ENCODE measurements at places on chromosomes 1 and 21. TPM values are rescaled to one million over a fixed set of nuclear protein-coding genes. Genes with fewer than 3 reads are reported as not detected.

The ARHGEF16 gene
- total RNA-seq, result 1.6 TPM

The TAS1R3 gene
- 0.19 TPM for total RNA-seq

The ACTL8 gene
- not detected for total RNA-seq

The MYBPH gene
- 0.22 TPM for total RNA-seq

The CLCA1 gene
- total RNA-seq, result 0.29 TPM

The ANGPTL1 gene
- total RNA-seq, result 23.4 TPM

The TAS1R1 gene
- total RNA-seq, result not detected

The TTC22 gene
- total RNA-seq, result not detected

The SUSD4 gene
- not detected for total RNA-seq

DNA sequence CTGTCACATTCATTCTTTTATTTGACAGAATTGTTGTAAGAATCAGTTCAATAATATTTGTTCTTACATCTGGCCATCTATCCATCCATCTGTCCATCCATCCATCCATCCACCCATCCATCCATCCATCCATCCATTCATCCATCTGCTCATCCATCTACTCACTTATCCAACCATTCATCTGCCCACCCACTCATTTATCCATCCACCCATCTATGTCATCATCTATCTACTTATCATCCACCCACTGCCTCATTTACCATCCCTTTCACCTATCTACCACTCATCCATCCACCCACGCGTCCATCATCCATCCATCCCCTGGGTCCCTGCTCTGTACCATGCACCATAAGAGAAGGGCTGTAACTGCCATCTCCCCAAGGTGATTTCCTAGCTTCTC is 134.1 kb downstream of the FOXD2 start:
- DNase-seq, result no peak

- DNase-seq, result no peak
These were observed 59.9 kb upstream of the NHLH2 start for GRCh38 chr1:115900856-115901255.

DNA sequence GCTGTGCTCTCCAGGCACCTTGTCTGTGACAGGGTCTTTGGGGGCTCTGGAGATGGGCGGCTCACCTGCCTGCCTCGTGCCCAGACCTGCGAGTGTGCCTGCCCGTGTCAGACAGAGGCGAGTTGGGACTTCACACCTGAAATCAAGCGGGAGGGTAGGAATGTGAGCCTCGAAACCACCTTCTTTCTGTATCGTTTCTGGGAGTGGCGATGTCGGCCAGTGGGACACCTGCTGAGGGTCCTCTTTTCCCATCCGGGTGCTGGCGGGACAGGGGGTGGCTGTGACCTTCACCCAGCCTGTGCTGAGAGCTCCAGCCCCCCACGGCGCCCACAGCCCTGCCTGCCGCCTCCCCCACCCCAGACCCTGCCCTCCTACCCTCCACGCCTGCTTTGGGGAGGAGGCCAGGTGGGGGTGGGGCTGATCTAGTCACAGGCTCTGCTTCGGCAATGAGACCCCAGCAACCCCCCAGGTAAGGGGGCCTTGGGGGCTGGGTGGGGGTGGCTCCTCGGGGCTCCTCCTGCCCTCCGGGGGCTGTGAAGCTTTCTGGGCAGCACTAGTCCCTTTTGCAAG is 15.6 kb upstream of the FAAP20 start:
- DNase-seq, result no peak

DNA sequence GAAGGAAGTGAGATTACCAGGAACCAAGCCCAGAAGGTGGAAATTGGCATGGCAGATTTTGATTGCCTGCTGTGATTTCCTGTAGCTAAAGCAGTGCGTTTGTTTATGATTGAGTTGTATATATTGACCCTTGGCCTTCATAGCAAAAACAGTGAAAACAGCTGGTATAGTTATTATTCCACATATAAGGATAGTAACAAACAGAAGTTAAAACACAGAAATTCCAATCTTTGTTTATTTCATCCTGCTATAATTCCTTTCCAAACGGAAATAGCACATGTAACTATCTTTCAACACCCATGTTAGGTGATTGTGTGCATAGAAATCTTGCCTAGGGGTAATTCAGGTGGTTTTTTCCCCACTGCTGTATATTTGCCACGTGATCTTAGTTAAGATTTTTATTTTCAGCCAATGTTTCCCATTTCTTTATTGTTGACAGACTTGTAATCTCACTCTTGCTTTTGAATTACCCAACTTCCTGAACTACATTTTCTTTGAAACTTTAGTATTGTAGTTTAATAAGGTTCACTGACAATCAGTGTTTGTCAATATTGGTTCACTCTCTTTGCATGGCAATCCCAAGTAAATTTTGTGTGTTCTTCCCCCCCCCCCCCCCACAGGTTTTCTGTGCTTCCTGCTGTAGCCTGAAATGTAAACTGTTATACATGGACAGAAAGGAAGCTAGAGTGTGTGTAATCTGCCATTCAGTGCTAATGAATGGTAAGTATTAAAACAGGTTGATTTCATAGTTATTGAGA is 102.7 kb downstream of the CC2D1B start:
- DNase-seq, result no peak

DNA sequence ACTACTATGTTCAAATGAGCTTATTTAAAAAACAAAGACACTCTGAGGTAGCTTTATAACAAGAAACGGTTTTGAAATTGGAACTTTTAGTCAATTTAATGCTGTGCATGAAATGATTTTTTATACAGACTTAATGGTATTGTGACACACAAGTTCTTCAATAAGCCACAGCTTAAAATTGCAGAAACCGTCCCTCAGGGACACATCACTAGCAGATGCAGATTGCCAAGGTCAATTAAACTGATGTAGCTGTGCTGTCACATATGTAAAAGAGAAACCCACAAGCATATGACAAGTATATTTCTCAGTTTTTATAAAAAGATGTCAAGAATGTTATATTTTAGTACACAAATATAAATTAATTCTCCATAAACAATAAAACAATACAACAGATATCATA is 366.9 kb downstream of the DPYD start:
- no peak for DNase-seq

DNA sequence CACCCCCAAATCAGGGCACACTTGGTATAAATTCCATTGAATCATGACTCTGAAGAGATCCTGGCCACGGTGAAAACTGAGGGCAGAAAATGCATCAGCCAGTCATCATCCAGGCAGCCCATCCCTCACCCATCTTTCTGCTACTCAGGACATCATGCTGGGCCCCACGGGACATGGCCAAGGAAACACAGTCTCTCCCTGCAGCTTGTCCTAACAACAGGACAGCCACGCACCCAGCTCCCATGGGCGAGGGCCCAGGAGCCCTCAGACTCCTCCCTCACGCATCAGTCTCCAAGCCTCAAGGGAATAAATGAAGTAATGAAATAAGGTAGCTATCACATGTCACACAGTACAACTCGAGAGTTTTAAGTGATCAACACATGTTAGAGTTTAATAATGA is 37.8 kb downstream of the ELK4 start:
- DNase-seq, result peak; percentile 57

- no peak for DNase-seq
These were observed 25.3 kb upstream of the RRP15 start for GRCh38 chr1:218259800-218260199.

- DNase-seq, result no peak
These were observed 24.5 kb downstream of the PLEKHM2 start for GRCh38 chr1:15708486-15709137.

- no peak for DNase-seq
These were observed 421.3 kb upstream of the ADGRL2 start for GRCh38 chr1:81379430-81379829.

DNA sequence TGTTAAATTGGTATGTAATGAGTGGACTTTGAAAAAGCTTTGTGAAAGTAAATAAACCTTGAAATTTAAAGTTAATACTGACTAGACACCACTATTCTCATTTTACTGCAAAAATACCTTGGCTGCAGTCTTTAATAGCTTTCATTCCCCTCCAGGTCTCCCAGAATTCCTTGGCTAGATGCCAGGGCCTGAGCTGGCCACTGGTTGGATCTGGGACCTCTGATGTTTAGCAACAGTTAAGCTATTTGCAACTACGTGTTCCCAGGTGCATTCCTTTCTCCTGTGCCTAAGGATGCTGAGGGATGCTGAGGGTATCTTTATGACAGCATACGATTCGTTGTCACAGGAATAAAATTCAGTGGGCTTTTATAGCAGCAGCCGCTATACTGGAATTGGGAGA is 938.7 kb downstream of the TTLL7 start:
- no peak for DNase-seq

DNA sequence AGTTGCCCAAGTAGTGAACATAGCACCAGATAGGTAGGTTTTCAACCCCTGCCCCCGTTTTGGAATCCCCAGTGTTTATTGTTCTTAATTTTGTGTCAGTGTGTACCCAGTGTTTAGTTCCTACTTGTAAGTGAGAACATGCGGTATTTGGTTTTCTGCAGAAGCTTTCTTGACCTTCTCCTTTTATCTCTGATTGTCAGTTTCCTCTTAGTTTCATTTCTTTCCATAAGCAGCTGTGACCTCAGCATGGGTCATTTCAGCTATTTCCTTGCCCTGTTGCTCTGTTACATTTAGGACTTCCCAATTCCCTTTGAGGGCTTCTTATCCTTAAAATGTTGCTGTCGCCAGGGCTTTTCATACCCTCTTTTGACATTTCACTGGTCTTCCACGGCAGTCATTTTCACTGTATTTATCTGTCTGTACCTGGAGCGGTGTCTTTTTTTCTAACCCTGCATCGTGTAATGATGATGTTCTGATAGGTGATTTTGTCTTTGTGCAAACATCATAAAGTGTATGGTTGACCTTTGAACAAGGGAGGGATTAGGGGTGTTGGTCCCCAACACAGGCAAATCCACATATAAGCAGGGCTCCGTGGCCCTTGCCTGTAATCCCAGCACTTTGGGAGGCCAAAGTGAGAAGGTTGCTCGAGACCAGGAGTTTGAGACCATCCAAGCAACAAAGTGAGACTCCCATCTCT is 15.0 kb downstream of the ITSN1 start:
- no peak for DNase-seq

DNA sequence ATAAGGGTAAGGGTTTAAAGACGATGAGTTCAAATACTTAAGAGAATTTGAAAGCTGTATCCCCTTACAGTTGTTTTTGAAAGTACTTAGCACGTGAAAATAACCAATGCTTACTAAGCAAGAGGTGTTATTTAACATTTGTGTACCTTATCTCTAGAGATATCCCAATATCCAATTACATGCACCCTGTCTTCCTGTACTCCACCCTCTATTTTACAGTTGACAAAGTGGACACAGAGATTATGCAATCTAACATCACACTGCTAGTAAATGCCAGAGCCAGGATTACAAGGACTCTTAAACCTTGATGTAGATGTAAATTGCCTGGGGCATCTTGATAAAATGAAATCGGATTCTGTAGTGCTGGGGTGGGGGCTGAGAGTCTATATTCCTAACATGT is 72.0 kb downstream of the GDAP2 start:
- no peak for DNase-seq

DNA sequence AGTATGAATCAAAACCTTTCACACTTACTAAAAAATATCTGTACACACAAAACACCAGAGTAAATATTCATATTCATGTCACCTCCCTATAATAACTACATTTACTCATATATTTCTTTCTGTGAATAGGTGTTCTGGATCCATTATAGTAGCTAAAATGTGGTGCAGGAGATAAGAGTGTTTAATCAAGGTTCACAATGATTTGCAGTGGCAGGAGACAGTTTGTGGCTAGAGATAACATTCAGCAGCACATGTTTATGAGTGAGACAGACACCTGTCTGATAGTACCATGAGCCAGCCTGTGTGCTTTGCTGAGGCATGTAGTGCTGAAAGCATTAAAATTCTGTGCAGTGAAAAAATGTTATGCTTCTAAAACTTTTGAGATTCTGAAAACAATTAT is 410.3 kb downstream of the SRGAP2C start:
- DNase-seq, result no peak

DNA sequence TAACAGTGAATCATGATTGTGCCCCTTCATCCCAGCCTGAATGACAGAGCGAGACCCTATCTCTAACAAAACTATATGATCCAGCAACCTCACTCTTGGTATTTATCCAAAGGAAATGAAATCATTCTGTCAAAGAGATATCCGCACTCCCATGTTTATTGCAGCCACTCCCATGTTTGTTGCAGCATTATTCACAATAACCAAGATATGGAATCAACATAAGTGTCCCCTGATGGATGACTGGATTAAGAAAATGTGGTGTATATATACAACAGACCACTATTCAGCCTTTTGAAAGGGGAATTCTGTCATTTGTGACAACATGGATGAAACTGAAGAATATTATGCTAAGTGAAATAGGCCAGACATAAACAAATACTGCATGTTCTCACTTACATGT is 44.4 kb downstream of the TRMT1L start:
- DNase-seq, result no peak

GRCh38 chr1:220544901-220545303 is 17.0 kb downstream of the MARK1 start:
- no peak for DNase-seq

- no peak for DNase-seq
These were observed 87.7 kb downstream of the LTN1 start for GRCh38 chr21:28904961-28905435.
